ENCODE measurements at places on chromosomes 11 and 22.
A peak's percentile ranks its signal among the peaks of the same experiment; 100 is the strongest.

DNA sequence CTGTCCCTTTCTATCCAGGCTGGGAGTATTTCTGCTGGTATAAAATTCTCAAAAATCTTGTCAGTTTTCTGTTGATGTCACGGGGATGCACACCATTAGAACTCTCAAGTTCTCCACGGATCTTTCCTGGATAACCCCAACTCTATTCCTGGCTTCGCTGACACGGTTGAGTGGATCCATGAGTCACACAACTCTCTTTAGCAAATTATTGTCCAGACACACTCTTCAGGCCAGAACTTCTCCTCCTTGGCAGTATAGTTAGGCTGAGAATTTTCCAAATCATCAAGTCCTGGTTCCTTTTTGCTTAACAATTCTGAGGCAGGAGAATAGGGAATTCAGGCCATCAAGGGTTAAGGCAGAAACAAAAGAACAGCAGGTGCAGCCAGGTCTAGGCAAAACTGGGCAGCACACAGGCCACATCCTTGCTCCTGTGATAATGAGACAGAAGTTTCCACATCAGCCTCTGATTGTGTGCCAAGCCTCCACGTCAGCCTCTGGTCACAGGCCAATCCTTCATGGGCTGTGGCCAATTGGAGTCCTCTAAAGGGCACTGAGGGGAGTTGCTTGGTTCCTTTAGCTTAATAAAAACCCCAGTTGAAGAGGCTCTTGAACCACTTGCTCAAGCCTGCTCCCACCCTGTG, 5.7 kb upstream of the ACAT1 start:
- peak; percentile 88 for DNase-seq

DNA sequence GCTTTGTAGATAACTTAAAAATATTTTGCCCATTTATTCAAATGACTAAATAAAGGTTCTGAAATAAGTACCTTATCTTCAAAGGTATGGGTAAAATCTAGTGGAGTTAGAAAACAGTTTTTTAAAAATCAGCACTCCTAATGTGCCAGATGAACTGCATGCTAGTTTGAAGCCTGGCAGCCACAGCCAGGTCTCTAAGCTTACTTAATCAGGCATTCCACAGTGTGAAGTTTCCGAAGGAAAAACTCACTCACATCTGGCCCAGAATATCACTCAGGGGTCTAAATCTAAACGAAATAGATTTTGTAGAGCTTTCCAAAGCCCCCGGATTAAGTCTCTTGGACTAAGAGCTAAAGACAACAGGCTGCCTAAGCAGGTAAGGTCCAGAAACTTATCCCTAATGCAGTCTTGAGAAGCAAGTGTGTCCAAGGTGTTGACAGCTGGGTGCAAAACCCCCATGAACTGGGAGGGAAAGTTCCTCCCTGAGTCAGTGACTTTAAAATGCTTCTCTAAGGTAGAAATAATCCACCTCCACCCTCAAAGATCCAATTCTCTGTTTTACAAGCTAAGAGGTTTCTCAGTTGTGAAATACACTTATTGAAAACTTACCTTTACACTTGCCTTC, 157.6 kb downstream of the FCHSD2 start:
- no peak for DNase-seq

GRCh38 chr11:63532117-63532516, 4.5 kb upstream of the PLAAT4 start:
- no peak for DNase-seq

GRCh38 chr11:117177534-117178209, 871 bp upstream of the SIDT2 start:
- DNase-seq = no peak

DNA sequence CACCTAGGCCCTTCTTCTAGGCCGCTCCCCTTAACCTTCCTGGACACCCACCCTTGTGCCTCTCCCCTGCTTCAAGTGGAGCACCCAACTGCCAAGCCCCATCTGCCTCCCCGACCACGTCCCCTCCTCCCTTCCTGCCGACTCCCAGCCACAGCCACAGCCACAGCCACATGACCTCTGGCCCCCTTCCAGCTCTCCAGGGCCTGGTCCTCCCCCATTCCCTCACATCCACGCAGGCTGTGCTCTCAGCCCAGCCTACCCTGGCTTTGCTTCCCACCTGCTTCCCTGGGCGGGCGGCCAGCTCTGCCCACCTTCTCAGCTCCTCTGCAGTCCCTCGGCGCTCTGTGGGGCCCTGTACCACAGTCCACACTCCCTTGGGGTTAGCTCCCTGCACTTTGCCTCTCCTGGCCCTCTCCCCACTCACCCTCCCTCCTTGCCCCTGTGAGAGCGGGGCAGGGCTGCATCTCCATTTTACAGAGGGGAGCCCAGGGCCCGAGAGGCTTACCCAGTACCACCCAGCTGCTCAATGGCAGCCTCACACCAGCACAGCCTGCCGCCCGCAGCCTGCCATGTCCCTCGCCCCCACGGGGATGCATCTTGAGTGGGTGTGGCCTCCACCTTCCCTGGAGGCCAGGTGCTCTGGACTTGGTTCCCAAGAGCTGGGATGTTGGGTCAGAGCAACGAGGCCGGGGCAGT, 20.3 kb downstream of the PARVG start:
- no peak for DNase-seq

- no peak for DNase-seq
Measured at GRCh38 chr22:45615364-45615763, 56.3 kb upstream of the ATXN10 start.

DNA sequence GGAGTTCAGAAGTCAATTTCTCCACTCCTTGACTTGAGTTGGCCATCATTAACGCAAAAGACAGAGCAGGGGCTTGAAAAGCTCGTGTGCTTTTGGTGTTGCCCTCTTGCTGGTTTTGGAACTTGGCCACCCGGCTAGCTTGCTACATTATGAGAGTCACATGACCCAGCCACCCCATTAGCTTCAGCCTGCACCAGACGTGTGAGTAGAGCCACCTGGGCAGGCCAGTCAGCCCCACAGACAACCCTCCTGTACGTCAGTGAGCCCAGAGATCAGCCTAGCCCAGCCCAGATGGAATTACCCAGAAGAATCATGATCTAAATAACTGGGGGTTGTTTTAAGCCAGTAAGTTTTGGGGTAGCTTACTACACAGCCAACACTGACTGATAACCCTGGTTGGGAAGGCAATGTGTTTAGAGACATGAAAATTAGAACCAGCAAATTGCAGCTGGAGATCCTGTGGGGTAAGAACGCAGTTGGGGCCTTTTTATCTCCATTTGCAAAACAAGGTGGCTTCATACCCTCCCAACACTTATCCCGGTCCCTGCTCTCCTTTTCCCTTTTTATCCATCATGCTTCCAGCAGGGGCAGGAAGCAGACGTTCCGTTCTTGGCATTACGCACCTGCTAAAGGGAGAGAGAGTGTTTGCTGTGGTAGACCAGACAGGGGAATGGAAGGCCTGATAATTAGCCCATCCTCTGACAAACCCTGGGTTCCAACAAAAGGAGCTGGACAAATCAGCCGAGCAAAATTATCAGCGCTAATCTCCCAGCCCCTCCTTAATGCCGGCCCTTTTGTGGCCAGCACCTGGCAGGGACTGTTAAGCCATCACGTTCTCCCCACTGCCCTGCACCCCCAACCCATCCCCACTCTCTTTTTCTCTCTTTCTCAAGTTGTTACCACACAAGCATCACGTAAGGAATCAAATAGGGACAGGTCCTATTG, 548.7 kb upstream of the CADM1 start:
- DNase-seq = no peak

DNA sequence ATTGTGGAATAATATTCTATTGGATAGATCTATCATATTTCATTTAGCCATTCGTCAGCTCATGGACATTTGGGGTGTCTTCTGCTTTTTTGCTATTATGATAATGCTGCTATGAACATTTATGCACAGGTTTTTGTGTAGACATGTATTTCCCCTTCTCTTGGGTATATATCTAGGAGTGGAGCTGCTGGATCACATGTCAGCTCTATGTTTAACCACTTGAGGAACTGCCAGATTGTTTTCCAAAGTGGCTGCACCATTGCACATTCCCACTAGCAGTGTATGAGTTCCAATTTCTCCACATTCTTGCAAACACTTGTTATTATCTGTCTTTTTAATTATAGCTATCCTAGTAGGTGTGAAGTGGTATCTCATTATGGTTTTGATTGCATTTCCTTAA, 75.0 kb downstream of the C11orf65 start:
- DNase-seq = no peak

DNA sequence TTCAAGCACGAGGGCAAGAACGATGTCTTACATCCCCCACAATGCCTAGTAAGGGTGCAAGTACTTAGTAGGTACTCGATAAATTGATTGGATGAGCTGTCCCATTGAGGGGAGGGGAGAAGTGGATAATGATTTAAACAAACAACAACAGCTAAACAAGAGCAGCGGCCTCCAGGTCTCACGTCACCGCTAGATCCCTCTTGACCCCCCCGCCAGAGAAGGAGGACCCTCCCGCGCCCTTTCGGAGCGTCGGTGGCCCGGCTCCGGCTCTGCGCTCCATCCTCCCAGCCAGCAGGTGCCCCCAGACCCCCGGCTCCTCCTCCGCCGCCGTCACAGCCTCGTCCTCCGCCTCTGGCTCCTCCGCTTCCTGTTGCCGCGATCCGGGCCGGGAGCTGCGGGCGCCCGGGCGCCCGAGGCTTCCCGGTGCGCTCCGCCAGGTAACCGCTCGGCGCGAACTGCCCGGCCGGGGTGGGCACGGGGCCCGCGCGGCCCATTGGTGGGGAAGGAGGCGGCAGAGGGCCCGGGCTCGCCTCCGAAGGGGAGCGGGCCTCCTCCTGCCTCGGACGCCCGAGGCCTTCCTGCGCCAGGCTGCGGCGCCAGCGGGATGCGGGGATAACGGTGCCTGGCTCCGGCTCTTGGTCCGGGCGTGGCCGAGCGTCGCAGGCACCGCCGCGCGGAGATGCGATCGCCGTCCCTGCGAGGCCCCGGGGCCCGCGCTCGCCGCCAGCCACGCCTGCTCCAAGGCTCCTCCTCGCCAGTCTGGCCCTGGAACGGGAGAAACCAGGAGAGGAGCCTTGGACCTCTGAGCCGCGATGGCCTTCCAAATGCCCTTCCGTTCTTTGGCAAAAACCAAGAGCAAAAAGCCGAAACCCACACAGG, at the start of gene TLCD5:
Gene TLCD5 (plus strand): TSS at position 368 of the 879 bp plus-strand sequence. CDS start 2,143 bp downstream, outside the sequence.
- DNase-seq = no peak

- no peak for DNase-seq
Measured at GRCh38 chr22:19238900-19239299, 52.6 kb downstream of the CLTCL1 start.

GRCh38 chr11:12410006-12410728, 32.8 kb downstream of the PARVA start:
- no peak for DNase-seq

GRCh38 chr11:66713746-66714480, 15.1 kb downstream of the SPTBN2 start:
- no peak for DNase-seq

- DNase-seq = no peak
Measured at GRCh38 chr22:35329114-35329847, 29.6 kb downstream of the TOM1 start.

- peak; percentile 77 for DNase-seq
Measured at GRCh38 chr11:47917599-47918369, 62.6 kb upstream of the PTPRJ start.

Data from cardiac septum (tissue), 1 donor.